ENCODE measurements at places on chromosomes 12 and 14. TPM values are rescaled to one million over a fixed set of nuclear protein-coding genes. Genes with fewer than 3 reads are reported as not detected.

GRCh38 chr14:68780358-68781160 is 12.3 kb downstream of the ZFP36L1 start:
- DNase-seq: no peak

DNA sequence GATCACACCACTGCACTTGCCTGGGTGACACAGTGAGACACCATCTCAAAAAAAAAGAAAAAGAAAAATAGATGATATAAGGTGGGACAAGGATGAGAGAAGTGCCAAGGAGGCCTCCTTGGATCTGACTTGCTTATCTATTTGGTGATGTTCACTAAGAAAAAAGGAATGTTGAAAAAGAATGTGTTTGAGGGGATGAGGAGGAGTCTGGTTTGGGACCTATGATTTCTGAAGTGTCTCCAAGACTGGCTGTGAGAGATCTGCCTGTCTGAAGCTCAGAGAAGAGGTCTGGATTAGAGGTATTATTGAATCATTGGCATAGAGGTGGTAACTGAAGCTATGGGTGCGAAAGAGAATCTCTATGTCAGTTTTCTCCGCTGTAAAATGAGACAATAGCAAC is 42.8 kb downstream of the BCAT1 start:
- no peak for DNase-seq

- no peak for DNase-seq
These were observed 82.7 kb downstream of the LGMN start for GRCh38 chr14:92665661-92666110.

DNA sequence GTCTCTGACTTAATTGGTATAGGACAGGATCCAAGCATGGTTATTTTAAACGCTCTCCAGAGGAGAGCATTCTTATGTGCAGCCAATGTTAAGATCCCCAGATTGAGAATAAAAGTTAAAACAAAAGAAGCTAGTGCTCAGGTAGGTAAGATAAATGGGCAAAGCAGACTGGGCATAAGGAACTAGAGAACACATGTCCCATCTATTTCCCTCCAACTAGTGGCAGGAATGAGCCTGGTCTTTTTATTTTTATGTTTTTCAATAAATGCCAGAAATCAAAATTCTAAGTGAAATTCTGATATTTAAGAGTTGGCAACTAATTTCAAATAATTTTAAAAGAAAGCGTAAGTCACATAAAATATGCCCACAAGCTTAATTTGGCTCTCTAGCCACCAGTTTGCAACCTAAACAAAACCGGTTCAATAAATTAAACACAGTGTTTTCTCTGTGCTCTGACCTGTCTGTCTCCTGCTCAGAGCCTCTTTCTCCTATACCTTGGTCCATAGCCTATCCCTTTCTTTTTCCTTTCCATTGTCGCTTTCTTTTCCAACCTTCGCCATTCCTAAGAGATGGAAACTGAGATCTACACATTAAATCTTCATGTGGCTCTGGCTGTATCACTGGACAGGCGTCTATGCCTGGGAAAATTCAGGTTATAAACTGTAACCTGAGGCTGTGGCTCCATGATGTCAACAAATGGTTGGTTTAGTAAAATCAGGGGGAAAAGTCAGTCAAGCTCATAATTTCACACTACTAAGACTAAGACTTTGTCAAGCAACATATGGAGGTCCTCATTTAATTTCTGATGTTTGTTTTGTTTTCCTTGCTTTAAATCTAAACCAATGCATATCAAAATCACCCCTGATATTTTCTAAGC is 5.5 kb downstream of the SLC38A1 start:
- DNase-seq: no peak

DNA sequence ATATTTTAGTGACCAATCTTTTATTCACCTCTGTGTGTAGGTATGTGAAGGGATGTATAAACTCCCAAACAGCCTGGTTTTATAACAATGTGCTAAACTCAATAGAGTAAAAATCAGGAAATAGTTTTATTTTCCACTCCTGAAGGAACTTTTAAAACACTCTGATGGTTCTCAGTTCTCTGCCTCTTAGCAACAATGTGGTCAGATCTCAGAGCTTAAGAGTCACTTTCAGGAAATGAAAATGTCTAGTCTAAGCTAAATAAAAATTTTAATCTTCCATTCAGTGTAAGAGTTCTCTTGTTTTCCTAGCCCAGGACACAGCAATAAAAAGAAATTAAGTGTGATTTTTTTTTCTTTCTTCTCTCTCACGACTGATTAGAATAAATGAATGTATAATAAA is 718.0 kb downstream of the C12orf50 start:
- no peak for DNase-seq

DNA sequence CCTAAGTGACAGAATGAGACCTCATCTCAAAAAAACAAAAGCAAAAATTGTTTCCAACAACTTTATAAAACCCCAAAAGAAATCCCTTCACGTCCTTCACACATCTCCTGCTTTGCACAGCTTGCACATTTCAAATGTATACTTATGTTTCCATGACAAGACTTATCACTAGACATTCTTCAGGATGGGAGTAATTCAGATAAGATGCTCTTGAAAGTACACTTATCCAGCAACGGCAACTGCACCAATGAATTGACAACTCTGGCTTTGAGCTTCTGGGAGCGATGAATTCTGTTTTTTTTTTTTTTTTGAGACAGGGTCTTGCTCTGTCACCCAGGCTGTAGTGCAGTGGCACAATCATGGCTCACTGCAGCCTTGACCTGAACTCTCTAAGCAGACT is 30.8 kb upstream of the AKAP5 start:
- DNase-seq: no peak

- no peak for DNase-seq
These were observed 157.4 kb downstream of the RGS6 start for GRCh38 chr14:72089625-72090024.

DNA sequence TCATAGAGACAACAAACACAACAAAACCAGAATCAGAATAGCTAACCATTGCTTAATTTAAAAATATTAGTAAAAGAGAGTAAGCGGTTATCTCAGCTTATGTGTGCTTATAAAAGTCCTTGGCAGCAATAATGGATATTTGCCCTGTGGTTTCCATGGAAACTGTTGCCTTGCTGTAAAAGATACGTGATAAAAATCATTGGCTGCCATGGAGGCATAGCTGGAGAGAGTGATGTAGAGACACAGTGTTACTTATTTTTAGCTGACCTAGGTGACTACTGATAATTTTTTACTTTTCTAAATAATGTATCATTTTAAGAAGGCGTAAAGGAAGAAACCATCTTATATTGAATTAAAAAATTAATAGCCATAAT is 92.9 kb downstream of the ERC1 start:
- DNase-seq: no peak

DNA sequence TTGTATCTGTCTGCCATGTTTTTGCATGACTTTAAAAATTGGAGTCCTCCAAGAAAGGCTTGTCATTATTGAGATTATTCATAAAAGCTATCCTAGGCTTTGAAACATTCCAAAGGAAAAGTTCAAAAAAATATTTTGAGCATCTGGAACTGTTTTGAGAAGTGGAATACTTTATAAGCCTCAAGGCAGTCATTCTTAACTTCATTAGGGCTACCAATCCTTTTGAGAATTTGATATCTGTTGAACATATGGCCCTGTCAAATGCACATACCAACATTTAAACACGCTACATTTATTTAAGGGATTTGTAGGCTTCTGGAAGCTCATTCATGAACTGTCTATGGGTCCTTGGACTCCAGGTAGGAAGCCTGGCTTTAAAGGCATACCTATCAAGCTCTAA is 77.0 kb downstream of the TMEM117 start:
- DNase-seq: no peak

GRCh38 chr12:111624540-111624939 is 25.4 kb upstream of the ATXN2 start:
- DNase-seq: no peak

SOX5 gene
- total RNA-seq: not detected

MIP gene
- total RNA-seq: not detected

CCDC177 gene
- total RNA-seq: not detected
